ENCODE measurements at places on chromosomes 1 and 21.

DNA sequence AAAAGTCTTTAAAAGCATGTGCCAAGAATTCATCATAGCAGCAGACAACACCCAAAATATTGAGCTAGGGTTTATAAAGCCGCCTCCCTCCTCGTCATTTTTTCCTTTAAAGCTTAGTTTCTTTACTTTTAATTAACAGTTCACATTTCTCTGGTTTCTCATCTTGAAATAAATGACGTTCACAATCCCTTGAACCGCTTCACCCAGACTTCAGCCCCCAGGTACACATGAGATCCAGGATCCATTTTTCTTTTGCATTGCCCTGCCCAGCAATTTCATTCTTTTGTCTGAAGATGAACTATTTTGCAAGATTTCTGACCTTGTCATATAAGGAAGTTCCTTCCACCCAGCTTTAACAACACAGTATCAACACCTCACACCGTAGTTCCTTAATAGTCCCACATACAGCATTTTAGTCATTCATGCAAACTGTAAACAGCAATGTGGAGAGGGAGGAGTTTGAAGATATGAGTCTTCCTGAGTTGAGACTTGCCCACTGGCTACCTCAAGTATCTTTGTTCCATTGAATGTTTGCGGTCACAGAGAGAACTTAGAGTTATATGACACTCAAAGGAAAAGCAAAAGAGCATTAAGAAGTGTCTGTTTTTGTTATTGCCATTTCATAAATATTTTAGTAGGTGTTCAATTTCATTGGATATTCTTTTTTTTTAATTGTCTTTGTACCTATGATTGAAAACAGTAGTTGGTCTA, 35.3 kb upstream of the CACYBP start:
- no peak for DNase-seq

- DNase-seq = no peak
These were observed 13.1 kb upstream of the BCL9 start for GRCh38 chr1:147527941-147528936.

DNA sequence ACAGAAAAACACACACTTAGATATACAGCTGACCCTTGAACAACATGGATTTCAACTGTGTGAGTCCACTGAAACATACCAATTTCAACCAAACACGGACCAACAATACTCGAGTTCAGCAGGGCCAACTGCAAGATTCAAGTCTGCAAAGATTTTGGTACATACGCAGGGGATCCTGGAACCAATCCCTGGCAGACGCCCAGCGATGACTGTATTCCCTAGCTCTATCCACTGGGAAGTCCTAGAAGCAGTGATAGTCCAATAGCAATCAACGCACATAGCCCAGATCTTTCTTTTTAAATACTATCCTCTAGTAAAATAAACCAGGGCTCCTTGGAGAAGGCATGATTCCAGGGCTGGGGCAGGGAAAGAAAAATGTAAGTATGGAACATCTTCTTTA, 9.0 kb downstream of the DDX59 start:
- no peak for DNase-seq

DNA sequence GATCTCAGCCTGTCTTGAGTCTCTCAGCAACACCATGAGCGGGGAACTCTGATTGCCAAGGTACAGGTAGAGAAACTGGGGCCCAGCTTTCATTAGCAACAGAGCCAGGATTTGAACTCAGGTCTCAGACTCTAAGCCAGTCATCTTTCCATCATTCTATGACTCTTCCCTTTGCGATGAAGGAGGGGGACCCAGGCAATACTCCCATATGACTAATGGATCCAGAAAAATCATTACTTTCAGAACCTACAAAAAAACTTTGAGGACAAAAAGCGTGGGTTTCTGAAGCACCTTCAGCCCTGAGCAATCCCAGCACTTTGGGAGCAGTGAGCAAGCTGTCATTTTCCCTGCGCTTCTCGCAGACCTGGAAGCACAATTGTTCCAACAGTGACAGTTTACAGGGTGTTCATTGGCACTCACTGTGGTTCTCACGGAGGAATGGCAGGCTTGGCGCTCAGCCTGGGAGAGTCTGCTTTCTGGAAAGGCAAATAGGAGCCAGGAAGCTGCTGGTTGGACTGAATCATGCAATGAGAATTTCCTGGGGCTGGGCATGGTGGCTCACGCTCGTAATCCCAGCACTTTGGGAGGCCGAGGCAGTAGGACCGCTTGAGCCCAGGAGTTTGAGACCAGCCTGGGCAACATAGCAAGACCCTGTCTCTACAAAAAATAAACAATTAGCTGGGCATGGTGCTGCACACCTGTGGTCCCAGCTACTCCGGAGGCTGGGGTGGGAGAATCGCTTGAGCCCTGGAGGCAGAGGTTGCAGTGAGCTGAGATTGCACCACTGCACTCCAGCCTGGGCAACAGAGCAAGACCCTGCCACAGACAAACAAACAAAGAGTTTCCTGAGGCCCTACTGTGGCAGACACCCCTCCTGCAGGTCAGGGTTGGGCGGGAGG, 40.1 kb downstream of the SLC2A7 start:
- DNase-seq = no peak

GRCh38 chr1:180252638-180253536, 22.8 kb downstream of the LHX4 start:
- peak; percentile 67 for DNase-seq

DNA sequence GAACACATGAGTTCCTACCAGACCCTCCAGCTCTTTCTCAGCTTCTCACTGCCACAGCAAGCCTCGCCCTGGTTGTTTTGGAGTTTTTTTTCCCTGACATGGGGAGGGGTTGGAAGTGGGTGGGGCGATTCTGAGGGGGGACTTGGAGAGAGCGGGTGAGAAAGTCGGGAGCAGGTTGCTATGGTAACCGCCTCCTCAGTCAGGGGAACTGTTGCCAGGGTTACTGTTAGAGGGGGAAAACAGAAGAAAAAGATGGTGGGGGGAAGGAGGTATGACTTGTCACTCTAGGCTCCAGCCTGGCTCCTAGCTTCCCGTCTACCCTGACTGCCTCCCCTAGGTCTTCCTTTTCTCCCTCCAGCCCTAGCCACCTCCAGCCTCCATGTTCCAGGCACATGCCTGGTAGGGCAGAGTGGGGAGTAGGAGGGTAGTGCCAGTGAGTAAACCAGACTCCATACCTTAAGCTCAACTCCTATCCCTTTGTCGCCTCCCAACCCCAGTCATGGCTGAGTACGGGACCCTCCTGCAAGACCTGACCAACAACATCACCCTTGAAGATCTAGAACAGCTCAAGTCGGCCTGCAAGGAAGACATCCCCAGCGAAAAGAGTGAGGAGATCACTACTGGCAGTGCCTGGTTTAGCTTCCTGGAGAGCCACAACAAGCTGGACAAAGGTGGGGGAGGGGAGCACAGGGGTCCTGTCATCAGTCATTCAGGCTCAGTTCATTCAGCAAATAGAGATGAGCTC, 6.0 kb downstream of the PEA15 start:
- DNase-seq = no peak

DNA sequence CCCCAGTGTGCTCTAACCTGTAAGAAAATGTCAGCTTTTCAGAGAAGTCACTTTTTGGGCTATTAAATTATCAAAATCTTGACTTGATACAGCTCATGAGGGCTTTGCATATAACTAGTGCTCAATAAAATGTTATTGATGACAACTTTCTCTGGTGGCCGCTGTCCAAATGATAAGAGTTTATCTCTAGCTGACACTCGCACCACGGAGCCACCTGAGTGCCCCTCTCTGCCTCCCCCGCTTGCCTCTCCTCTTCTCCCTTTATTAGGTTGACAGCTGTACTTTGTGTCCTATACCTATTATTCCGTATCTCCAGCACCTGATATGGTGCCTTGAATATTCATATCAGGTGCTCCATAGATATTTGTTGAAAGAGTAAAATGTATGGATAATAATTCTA, 82.8 kb downstream of the PHTF1 start:
- no peak for DNase-seq

- DNase-seq = no peak
These were observed 121.6 kb downstream of the PTBP2 start for GRCh38 chr1:96843196-96843595.

GRCh38 chr1:57910782-57911181, 486.9 kb upstream of the DAB1 start:
- DNase-seq = no peak

GRCh38 chr1:212539737-212540430, 68.7 kb upstream of the ATF3 start:
- no peak for DNase-seq

- DNase-seq = no peak
These were observed 5.1 kb upstream of the KRTAP10-10 start for GRCh38 chr21:44632067-44632466.

GRCh38 chr1:183609759-183610452, 19.6 kb upstream of the NCF2 start:
- DNase-seq = no peak

- DNase-seq = no peak
These were observed 139.8 kb downstream of the SPATA17 start for GRCh38 chr1:217770918-217771317.

DNA sequence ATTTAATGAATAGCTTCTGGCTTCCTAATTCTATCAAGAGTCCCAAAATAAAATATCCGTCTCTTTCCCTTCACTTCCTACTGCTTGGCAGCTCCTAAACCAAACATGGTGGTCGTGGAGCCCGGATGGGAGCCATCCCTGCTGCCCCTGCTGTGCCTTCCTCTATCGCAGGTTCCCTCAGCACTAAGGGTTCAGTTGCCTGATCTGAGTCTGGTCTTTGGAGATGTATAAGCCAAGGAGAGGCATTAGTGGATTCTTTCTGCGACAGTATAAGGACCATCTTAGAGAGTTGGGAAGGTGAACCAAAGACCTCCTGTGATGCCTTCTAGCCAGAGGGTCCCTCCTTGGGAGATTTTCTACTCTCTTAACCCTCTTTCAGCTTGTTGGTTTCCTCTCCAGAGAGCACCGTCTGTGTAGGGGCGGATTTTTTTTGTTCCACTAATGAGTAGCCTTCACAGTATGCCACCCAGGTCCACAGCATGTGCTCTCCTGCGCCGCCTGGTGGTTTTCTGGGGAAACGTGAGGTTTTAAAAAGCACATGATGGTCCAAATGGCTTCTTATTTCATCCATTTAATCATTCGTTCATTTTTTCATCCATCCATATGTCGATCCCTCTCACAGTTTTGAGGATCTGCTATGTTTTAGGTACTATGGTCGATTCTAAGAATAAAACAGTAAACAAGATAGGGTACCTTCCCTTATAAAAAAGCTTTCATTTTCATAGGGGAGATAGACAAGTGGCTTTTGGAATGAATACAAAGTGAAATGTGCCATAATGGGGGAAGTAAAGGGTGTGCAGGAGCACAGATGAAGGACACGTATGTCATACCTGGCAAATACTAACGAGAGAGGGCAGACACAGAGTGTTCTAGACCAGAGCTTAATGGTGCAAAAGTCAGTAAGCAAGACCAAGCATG, 71.0 kb downstream of the NFASC start:
- peak; percentile 58 for DNase-seq

DNA sequence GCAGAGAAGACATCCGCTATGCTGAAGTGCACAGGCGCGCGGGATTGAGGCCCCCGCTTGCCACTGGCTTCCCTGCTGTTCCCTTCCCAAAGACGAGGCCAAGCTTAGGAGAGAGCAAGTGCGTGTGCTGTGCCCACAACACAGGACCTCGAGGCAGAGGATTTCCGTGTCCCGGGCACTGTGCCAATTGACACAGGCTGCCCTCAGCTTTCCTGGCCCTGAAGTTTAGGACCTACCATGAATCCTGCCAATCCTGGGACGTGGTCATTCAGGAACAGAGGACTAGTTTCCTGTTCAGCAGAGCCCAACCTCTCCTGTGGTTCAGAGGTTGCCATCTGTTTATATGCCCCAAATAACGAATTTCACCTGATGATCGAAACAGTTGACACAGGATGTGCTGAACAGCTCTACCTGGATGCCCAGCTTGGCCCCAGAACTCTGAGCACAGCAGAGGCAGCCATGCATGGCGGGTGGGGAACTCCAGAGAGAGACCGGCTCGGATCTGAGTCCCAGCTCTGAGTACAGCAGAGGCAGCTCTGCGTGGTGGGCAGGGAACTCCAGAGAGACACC, 22.0 kb downstream of the SLC37A1 start:
- DNase-seq = no peak

GRCh38 chr1:146051452-146051851, 29.9 kb upstream of the HJV start:
- no peak for DNase-seq

GRCh38 chr1:28457678-28458077, 48.2 kb upstream of the RCC1 start:
- DNase-seq = no peak

DNA sequence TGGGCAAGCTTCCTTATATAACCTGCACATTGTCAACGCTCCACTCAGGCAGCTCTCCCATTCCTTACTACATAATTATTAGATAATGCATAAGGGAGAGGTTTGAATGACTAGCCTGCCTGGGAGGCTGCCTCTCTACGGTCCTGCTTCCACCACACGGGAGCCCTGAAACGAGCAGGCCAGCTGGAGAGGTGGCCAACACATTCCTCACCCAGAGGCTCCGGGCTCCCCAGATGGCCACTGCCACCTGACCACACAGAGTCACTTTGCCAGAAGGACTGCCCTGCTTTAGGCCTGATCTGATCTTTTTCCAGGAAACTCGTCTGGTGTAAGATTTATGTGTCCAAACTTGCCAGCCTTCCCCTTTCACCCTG, 27.9 kb downstream of the HIVEP3 start:
- no peak for DNase-seq

DNA sequence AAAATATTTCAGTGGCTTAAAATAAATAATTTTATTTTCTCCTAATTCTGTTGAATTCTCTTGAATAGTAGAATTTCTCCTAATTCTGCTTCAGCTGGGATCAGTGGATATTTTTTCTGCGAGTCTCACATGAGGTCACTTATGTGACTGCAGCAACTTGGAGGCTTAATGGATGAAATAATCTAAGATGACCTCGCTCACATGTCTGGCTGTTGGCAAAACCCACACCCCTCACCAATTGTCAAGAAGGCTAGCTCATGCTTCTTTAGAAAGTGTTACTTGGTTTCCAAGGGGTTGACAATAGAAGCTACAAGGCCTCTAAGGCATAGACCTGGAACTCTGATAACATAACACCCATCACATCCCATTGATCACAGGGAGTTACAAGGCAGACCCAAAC, 156.9 kb upstream of the DPYD start:
- no peak for DNase-seq

DNA sequence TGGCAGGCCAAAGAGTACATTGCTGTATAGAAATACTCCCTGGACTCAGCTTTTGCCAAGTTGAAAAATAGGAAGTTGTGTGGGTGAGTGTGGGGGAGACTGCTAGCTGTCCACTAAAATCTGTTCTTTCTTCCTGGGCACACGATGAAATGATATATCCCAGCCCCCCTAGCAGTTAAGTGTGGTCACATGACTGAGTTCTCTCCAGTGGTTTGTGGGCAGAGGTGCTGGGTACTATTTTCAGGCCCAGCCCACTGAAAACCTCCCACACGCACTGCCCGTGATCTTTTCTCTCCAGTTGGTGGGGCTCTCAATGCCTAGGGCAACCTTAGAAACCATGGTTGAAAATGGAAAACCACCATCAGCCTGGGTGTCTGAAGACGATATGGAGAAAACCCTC, 119.7 kb upstream of the LMO4 start:
- no peak for DNase-seq

GRCh38 chr1:165763442-165763841, 5.2 kb downstream of the TMCO1 start:
- no peak for DNase-seq

Data from NCI-H345 (cell line).